ENCODE measurements at places on chromosomes 2 and 18. TPM values are rescaled to one million over a fixed set of nuclear protein-coding genes. Genes with fewer than 3 reads are reported as not detected.

The CHRNG gene
- not detected for polyA plus RNA-seq

The NCKAP5 gene
- polyA plus RNA-seq, result 0.38 TPM

The CCDC74A gene
- polyA plus RNA-seq, result 11.3 TPM

The TACR1 gene
- polyA plus RNA-seq, result 0.05 TPM

The OR6B2 gene
- not detected for polyA plus RNA-seq

The B3GNT7 gene
- polyA plus RNA-seq, result not detected

The IL1R2 gene
- 1.2 TPM for polyA plus RNA-seq

DNA sequence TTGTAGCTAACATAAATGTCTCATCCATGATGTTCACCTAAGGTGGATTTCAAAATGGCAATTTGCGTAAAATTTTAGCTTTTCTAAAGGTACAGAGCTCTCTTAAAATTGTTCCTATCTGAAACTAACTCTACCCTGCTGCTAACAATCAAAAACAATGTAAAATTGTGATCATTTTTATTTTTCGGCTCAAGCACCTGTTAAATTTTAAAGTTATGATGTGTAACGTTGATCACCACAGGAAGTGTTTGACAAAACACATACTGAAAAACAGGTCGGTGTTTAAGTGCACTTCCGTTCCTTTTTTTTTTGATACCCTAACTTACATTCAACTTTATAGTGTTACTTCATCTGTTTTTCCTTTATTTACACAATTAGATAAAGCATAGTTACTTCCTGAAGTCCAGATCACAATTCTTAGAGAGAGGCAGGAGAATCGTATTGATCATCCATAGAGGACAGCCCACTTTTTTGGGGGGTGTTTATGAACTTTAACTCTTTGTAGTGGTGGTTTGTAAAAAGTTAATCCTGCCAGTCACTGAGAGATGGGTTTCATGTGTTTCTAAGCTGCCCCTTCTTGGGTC is 6.0 kb upstream of the NCK2 start:
- no peak for DNase-seq

DNA sequence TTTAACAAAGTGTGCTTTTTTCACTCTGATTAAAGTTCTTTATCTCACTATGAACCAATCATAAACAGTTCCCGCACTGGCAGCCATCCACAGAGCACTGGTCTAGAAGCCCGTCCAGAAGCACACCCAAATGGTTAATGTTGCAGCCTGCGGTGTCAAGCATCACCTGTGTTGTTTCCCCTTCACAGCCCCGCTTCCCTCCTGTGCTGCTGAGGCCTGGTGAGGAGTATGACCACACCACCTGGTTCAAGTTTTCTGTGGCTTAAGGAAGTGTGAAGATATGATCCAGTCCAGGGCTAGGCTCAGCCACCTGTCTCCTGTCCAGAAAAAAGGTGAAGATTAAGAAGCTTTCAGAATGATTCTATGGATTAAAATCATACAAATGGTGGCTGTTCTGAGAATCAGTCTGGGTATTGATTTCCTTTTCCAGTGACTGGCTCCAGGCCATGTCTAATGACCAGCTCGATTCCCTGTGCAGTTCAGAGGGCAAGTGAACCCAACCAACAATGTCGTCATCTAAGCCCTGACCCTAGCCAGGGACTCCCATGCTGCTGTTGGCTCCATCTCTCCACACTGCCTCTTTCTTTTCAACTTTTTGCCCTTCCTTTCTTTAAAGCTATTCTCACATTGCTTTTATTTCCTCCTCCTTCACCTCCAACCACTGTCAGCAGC is 17.7 kb downstream of the SRSF7 start:
- DNase-seq, result no peak

GRCh38 chr18:76756531-76757253 is 65.7 kb upstream of the ZNF236 start:
- DNase-seq, result peak; percentile 33

- peak; percentile 68 for DNase-seq
Observed at GRCh38 chr2:12923907-12924610, 207.3 kb downstream of the TRIB2 start.

DNA sequence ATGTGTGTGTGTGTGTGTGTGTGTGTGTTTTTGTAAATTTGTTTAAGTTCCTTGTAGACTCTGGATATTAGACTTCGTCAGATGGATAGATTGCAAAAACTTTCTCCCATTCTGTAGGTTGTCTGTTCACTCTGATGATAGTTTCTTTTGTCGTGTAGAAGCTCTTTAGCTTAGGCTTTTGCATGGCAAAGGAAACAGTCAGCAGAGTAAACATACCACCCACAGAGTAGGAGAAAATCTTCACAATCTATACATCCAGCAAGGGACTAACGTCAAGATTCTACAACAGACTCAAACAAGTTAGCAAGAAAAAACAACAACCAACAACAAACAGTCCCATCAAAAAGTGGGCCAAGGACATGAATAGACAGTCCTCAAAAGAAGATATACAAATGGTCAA is 336.7 kb upstream of the ATP5MC3 start:
- no peak for DNase-seq

DNA sequence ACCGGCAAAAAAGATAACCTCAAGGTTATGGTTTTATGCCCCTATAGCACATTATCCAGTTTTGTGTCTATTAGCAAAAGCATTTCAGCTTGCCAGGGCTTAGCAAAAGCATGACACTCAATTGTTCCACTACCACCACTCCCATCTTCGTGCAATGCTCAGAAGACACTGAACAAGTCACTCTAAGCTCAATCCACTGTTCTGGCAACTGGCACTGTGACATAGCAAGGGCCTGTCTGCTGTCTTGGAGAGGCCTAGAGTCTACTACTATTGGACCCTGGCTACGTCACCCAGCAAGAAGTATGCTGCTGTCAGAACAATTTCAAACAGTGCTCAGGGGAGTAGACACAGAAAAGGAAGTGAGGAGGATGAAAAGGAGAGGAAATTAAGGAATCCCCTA is 103.5 kb upstream of the PPP1CB start:
- DNase-seq, result peak; percentile 36

DNA sequence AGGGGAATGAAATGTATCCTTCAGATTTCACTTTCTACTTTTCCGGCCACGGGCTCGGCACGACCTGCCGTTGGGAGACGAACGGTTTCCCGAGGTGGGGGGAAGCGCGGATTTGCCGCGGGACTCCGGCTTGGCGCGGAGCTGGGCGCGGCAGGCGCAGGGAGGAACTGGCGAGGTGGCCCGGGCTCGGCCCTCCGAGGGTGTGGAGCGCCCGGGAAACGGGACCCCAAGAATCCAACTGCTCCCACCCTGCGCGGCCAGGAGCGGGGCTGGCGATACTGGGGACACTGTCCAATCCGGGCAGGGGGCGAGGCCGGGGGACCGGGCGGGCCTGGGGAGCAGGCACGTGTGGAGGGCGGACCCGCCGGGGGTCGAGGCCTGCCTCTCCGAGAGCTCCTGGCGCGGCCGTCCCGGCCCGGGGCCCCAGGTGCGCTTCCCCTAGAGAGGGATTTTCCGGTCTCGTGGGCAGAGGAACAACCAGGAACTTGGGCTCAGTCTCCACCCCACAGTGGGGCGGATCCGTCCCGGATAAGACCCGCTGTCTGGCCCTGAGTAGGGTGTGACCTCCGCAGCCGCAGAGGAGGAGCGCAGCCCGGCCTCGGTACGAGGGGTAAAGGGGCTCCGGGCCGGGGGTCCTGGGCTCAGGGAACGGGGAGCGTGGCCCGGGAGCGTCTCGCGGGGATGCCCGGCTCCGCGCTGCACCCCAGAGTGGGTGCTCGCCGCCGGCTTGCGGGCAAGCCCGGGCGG is at the start of gene ANXA4:
ANXA4 (plus strand) TSS at position 560 of the 747 bp plus-strand sequence. CDS start 39,432 bp downstream, outside the sequence.
- DNase-seq, result peak; percentile 87

DNA sequence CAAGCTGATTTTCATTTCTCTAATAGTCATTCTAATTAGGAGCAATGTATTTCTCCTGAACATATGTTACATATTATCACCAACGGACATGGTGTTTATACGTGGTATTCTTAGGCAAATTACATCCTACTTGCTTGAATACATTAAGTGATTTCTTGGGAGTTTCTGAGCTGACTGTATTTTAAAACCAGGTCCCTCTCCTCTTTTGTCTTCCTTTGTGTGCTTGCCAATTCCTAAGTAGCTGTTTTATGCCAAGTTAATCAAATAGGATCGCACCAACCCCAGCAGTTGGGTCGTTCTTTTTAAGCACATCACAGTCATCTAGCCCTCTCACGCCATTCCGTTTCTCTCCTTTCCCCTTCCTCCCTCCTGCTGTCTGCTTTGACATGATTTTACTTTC is 75.4 kb upstream of the MAP2 start:
- no peak for DNase-seq

DNA sequence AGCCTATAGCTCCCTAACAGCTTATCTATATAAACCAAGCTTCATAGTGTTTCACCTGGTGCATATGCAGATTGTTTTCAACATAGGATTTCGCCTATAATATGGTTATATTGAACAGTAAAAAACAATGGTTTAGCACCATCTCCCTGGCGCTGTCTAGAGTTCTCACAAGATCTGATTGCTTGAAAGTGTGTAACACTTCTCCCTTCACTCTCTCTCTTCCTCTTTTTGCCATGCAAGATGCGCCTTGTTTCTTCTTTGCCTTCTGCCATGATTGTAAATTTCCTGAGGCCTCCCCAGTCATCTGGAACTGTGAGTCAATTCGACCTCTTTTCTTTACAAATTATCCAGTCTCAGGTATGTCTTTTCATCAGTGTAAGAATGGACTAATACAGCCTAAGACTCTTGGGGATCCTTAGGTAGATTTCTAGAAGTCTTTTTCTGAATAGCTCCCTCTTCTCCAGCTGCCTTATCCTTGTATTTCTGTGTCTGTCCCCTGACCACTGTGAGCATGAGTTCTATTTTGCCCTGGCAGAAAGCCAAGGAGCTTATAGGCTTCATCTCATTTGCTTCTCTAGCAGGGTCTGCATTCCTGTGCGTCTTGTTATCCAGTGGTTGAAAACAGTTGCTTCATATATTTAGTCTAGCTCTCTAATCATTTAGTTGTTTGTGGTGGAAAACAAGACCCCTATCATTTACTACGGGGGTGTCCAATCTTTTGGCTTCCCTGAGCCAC is 401.6 kb downstream of the GPD2 start:
- no peak for DNase-seq

- DNase-seq, result no peak
Observed at GRCh38 chr2:107160640-107161239, 274.8 kb upstream of the ST6GAL2 start.

GRCh38 chr2:173400760-173401159 is 46.1 kb downstream of the CDCA7 start:
- DNase-seq, result peak; percentile 28

DNA sequence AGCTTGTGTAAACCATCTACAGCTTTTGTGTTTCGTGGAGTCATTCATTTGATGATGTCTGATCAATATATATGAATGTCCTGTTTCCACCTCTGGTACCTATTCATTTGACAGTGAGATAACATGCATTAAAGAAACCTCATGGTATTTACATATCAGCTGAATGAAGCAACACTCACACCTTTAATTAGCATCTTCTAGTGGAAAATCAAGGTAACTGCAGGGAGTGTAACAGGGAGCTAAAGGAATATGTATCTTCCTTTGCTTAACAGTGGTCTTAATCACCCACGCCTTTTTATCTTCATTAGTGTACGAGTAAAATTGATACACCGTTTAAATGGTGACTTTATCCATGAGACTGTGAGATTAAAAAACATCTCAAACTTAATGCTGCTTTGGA is 15.6 kb downstream of the SLC39A10 start:
- DNase-seq, result no peak

DNA sequence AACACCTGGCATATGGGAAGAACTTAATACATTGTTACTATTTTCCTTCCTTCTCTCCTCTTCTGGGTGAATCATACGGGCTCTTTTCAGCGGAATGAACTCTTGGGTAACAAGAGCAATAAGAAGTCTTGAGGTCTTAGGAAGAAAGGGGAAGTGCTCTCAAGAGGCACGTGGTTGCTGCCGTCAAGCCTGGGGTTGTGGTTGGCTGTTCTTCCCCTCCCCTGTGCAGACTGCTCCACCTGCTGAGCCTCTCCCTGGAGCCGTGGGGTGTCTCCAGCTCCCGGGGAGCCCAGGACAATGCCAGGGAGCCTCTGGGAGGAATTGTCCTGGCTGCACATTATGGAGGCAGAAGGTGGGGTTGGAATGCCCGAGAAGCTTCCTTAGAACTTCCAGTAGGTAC is 19.4 kb downstream of the TOGARAM2 start:
- no peak for DNase-seq

All from GM23248 (cell line).